ENCODE measurements at places on chromosomes 11 and 22.

DNA sequence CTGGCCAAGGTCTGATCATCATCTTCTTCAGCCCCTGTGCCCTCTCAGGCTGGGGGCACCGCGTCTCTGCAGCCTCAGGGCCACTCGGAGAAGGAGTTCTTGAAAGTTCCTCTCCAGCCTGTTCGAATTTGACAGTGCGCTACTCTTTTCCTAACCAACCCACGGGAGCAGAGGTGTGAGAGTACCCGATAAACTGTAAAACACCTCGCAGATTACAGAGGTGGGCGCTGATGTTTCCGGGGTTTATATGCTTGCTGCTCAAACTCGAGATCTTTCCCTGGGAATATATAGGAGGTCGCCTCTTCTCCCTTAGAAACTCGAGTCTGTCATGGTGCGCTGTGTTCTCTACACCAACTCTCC, 515 bp downstream of the CTR9 start:
- DNase-seq, result no peak

DNA sequence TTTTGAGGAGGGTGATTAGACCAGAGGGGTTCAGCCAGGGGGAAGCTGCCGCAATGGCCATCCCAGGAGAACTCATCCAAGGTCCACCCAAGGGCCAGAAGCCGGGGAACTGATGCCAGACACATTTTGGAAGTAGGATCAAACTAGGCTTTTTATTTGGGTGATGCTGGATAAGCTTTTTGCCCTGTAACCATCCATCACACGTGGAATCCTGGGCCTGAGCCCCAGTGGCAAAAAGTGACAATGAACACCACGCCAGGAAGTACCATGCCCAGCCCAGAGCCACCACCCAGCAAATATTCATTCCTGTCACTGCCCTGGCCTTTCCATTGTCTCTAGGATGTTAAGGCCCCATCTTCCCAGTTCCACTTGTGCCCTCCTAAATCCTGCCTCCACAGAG, 85.9 kb downstream of the ZC3H12C start:
- no peak for DNase-seq

DNA sequence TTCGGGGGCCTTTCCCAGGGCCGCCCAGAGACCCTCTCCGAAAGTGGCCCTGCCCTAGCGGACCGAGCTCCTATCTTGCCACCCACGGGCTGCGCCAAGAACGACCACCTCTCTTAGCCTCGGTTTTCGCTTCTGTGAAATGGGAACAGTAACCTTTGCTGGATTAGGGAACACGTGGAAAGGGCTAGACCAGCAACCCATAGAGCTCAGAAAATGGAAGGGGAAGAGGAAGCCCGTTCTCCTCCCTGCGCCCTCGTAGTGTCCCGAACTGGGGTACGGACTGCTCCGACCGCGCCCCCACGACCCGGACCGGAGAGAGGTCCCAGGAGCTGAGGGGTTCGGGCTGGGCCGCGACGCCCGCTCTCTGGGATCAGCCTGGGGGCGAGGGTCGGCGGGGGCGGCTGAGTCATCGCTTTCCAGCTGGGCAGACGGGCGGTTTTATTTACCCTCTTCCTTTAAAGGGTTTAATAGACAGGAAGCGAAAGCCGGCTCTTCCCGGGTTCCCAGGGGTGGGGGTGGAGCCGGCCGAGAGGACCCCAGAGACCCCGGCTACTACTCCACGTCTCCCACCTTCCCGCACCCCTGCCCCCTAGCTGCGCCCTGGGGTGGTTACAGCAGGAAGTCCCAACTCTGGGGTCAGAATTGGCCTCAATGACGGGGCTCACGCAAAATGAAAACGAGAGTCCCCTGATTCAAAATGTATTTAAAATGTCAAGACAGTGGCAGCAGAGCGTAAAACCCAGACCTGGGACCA, 907 bp upstream of the PHLDA2 start:
- DNase-seq, result no peak

GRCh38 chr11:24091594-24091993, 405.3 kb upstream of the LUZP2 start:
- DNase-seq, result no peak

DNA sequence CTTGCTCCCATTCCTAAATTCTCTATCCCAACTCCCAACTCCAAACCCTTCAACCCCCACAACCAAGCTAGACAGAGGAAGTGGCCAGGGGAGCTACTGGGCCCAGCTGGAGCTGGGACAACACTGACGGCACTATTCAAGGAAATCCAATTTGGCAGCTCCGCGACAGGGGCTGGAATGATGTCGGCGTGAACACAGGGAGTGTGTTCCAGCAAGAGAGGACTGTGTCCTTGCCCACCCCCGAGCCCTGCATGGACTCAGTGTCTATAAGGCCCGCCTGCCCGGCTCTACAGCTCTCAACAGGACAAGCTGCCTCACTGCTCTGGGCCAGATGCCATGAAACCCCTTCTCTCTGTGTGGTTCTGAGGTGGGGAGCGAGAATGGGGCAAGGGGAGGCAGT, 11.3 kb downstream of the PCSK7 start:
- no peak for DNase-seq

GRCh38 chr11:5807580-5807979, 1.1 kb upstream of the OR52N2 start:
- DNase-seq, result no peak

GRCh38 chr11:35007277-35007676, 90.9 kb downstream of the PDHX start:
- no peak for DNase-seq

DNA sequence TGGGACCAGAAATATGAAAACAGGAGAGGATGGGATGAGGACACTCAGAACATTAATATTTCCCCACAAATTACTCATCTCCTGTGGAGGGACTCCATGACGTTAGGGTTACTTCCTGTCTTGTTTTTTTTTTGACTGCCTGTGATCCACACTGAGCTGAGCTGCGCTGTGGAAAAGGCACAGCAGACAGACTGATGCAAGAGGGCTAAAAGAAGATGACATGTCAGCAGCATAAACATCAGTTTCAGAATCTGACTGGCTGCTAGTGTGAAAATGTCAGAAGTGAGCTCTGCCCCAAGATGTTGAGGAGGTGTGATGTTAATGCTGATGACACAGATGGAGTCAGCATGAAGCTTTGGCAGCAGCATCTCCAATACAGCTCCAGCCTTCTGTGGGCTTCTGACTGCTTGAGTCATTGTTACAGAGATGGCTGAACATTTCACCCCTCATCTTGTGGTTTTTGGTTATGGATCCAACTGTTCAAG, 286.8 kb downstream of the BLID start:
- DNase-seq, result no peak

- no peak for DNase-seq
Measured at GRCh38 chr11:12989428-12990161, 19.5 kb upstream of the RASSF10 start.

- DNase-seq, result peak; percentile 44
Measured at GRCh38 chr11:114162719-114163123, 103.2 kb downstream of the ZBTB16 start.

DNA sequence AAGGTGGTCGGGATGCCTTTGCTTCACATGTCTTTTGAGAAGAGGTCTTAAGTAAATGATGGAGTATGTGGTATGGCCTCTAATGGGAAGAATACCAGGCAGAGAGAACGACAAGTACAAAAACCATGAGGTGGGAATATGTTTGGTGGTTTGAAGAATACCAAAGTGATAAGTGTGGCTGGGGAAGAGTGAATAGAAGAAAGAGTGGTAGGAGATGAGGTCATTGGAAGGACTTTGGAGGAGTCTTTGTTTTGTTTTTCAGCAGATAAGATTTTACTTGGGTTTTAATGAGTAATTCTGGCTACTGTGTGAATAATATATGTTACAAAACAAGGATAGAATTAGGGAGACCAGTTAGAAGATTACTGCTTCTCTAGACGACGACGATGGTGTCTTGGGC, 515.4 kb downstream of the RAB38 start:
- no peak for DNase-seq

DNA sequence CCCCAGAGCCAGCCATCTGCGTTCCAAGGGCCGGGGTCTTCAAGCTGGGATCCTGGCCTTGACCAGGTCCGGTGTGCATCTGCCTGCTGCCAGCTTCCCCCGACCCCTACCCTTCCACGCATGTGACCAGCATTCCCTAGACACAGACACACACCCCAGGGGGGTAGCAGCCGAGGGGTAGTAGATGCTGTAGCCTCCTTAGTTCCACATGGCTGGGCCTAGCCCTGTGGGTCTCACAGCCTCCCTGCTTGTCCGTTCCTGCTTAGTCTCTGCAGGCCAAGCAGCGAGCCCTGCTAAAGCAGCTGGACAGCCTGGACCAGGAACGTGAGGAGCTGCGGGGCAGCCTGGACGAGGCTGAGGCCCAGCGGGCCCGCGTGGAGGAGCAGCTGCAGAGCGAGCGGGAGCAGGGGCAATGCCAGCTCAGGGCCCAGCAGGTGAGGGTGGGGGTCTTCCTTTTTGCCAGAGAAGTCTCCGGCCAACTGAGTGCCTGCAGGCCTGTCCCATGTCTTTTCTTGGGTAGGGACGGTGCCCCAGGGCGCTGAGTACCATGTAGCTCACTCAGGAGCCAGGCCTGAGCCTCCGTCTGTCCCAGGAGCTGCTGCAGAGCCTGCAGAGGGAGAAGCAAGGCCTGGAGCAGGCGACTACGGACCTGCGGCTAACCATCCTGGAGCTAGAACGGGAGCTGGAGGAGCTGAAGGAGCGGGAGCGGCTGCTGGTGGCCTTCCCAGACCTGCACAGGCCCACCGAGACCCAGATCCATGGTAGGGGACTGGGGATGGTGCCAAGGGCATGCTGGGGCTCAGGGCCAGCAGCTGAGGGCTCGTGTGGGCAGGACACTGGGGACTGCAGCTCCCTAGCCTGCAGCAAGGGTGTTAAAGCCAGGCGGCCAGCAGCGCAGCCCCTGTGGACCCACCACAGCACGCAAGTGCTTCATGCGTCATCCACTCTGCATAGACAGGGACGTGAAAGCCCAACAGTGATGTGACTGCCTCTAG, 13.6 kb downstream of the RNF215 start:
- no peak for DNase-seq

- no peak for DNase-seq
Measured at GRCh38 chr11:2555891-2556290, 111.1 kb downstream of the KCNQ1 start.

- DNase-seq, result peak; percentile 33
Measured at GRCh38 chr11:62974848-62975522, 9.8 kb downstream of the SLC22A6 start.
